ENCODE measurements at places on chromosomes 6 and 20.

DNA sequence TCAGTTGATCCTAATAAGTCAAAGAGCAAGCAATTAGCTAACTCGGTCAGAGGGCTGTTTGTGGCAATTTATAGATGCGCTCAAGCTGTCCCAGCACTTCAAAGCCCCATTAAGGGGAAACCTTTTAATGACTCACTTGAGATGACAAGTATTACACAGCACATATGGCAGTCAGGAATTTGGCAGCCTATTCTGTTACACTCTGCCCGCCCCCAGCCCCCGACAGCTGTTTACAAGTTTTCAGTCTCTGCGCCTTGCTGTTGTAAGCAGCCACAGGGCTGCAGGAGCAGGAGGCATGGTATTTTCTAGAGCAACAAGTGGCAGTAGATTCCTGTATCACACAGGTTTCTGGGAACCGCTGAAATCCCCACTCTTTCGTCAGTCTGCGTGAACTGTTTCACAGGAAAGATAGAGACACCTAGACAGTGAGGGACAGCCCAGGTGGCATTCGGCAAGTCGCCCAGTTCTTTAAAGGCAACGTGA, 263.0 kb downstream of the FOXC1 start:
- DNase-seq, result no peak

DNA sequence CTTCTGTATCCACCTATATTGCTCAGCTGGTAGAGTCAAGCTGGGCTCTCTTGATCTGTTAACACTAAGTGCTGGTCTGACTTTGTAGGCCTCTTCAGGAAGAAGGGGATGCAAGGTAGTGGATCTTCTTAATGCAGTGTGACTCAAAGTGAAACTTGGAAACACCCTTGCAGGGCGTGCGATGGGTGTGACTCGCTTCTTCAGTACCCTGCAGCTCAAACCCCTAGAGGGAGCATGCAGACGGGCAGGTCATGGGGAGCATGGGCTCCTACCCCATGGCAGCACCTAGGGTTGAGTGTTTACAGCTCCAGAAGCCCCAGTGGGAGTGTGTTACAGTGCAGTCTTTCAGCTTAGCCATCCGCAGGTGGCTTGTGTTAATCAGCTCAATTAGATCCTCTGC, 757 bp upstream of the SAMD3 start:
- peak; percentile 70 for DNase-seq

DNA sequence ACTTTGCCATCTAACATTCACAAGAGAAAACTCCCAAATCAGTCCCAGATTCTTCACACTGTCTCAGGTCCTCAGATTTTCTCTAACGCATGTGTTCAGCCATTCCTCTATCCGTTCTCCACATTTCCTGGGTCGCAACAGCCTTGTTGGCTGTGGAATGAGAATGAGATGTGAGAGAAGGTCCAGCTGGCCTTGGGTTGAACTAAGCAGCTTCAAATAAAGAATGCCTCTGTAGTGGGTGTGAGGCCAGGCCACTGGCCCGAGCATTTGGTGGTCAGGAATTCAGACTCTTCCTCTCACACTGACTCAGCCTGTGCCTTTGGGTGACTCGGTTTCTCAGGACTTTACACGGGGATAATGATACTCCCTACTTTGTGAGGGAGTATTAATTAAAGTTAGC, 73.8 kb upstream of the CCN6 start:
- no peak for DNase-seq

- no peak for DNase-seq
These were observed 109.6 kb upstream of the BACH2 start for GRCh38 chr6:90406142-90406794.

- no peak for DNase-seq
These were observed 50.7 kb upstream of the INSM1 start for GRCh38 chr20:20317195-20317594.

DNA sequence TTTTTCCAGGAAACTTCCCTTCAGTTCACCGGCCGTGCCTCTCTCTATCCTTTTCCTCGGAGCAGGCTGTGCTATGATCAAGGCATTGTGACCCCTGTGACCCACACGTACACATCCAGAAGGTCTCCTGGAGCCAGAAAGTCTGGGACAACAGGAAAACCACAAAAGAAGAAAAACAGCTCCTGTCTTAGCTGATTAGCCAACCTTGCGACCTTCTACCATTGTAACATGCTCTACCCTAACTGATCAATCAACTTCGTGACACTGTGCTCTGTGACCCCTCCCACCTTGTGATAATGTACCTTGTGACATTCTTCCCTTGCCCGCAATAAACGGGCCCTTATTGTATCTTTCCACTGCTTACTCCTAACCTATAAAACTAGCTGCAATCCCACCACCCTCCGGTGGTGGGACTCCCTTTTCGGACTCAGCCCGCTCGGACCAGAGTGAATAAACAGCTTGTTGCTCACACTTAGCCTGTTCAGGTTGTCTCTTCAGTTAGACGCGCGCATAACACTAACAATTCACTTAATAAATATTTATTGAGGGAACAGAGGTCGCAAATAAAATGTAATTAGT, 24.2 kb downstream of the ZNF311 start:
- peak; percentile 51 for DNase-seq

DNA sequence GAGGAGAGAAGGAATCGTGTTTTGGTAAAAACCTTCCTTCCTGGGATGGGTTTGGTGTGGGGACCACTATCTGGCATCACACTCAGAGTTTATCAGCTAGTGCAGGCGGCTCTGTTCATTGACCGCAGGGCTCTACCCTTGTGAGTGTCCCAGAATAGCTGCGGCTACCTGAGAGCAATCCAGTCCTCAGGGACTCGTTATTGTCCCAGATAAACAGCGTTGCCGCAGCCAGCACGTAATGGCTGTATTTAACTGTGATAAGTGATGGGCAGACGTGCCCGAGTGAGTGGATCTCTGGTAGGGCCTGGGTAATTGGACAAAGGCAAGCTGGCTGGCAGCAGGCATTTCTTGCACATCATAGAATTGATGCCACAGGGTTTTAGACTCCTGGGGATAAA, 163.3 kb downstream of the SOBP start:
- no peak for DNase-seq

- DNase-seq, result no peak
These were observed 38.8 kb upstream of the FOXA2 start for GRCh38 chr20:22623211-22623610.

GRCh38 chr20:11445891-11446290, 471.8 kb upstream of the BTBD3 start:
- DNase-seq, result no peak

- DNase-seq, result no peak
These were observed 28.2 kb downstream of the MYT1 start for GRCh38 chr20:64192406-64192805.

- no peak for DNase-seq
These were observed 75.9 kb downstream of the GFOD1 start for GRCh38 chr6:13411484-13411883.

GRCh38 chr6:47453372-47453936, 24.1 kb upstream of the CD2AP start:
- no peak for DNase-seq

- no peak for DNase-seq
These were observed 810.6 kb downstream of the EPHA7 start for GRCh38 chr6:92608751-92609150.
